ENCODE measurements at places on chromosomes 5 and 9.

DNA sequence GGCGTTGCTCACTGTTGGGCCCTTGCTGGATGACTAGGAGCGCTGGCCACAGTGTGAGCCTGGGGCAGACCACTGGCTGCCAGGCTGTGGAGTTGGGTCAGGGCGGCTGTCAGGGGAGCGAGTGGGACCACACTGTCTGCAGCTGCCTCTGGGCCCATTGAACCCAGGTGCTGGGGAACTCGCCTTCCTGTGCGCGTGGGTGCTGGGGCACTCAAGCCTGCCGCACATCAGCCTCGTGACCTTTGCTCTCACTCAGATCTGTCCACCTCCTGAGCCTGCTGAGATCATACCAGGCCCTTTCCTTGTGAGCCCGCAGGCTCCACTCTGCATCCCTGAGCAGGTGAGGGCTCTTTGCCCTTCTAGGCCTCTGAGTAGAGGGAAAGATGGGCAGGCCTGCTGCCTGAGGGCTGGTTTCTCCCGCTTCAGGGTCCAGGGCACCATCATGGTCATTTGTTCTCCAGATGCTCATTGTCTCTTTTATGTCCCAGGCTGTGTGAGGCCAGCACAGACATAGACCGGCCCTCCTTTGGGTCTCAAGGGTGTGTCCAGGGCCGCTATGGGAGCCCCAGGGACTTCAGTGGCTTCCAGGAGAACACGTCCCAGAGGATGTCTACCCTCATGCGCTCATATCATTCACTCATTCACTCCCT, 26.5 kb downstream of the WNK2 start:
- DNase-seq = no peak

GRCh38 chr5:9642621-9643020, 12.5 kb upstream of the TAS2R1 start:
- no peak for DNase-seq

GRCh38 chr5:134077926-134078580, 36.4 kb upstream of the TCF7 start:
- no peak for DNase-seq

DNA sequence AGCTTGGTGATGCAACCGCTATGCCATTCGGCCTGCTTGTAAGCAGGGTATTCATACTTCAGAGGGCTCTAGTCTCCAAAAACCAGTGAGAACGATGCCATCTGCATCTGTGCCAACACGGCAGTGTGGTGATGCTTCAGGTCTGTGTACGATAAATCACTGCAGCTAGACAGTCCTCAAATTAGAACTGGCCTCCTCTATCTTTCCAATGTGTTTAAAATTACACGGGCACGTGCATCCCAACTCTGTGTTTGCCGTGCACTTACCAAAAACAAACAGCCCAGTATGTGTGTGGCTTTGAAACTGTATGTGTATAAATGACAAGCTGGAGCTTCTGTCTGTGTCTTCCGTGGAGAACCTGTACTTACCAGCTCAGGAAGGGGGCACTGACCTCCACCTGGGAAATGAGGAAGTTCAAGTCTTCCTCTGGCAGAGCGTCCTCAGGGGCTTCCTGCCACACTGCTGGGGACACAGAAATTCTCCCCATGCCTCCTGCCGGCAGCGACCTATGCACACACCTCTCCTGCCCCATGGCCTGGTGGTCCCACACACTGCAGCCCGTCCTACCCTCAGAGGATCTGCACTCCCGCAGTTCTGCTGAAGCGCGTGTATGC, 12.3 kb downstream of the MED10 start:
- no peak for DNase-seq

- DNase-seq = no peak
Measured at GRCh38 chr9:108423433-108423832, 432.4 kb downstream of the ACTL7B start.

- peak; percentile 72 for DNase-seq
Measured at GRCh38 chr5:87113861-87114260, 153.8 kb upstream of the RASA1 start.

DNA sequence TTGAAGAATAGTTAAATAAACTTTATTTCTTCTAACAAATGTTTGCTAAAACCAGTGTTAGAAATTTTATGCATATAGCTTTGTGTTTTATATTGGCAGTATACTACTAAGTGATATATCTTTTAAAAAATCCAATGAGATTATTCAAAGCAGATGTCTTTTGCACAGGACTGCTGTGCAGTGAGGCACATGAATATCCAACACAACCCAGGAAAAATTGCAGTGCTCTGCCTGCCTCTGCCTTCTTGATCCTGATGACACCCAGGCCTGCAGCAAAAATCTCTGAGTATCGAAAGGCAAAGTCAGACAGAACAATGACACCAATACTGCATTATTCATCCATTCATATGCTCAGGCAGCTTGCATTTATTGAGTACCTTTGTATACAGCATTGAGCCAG, 1076.5 kb upstream of the ARRDC3 start:
- DNase-seq = no peak

DNA sequence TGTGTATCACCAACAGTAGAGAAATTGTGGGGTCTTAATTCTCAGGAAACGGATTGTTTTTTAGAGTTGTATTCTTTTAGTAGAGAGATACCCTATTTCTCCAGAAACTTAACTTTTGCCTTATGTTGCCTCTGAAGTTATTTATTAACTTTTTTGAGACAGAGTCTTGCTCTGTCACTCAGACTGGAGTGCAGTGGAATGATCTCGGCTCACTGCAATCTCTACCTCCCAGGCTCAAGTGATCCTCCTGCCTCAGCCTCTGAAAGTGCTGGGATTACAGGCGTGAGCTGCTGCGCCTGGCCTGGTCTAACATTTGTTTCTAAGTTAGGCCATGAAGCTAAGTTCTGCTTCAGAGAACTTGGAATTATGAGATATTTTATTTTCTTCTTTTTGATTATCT, 75.0 kb downstream of the CFAP95 start:
- no peak for DNase-seq

DNA sequence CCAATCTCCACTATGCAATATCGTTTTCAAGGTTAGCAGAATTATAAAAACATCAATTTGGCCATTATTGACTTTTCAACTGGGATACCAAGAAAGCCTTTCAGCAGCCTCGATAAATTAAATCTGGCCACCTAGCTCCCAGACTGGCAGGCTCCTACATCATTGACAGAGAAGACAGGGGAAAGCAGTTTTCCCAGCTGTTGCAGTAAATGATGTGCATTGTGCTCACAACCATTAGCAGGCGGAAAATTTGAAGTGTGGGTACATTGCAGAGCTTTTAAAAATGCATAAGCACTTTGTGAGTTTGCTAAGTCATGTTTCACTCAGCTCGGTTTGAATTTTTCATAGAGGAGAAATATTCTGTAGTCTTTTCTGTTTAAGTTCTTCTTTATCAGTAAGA, 297.9 kb downstream of the KCTD16 start:
- no peak for DNase-seq

DNA sequence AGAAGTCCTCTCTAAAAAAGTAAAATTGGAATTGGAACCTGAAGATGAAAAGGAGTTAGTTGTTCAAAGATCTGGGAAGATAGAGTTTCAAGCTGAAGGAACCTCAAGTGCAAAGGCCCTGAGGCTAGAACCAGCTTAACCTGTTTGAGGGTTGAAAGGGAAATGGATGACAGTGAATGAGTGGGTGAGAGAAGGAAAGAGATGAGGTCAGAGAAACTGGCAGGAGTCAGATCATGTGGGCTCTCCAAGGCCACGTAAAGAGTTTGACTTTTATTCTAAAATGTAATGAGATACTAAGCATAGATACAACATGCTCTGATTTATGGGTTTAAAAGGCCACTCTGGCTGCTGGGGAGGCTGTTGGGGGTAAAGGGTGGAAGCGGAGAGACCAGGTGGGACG, 2.5 kb upstream of the RAD23B start:
- no peak for DNase-seq

DNA sequence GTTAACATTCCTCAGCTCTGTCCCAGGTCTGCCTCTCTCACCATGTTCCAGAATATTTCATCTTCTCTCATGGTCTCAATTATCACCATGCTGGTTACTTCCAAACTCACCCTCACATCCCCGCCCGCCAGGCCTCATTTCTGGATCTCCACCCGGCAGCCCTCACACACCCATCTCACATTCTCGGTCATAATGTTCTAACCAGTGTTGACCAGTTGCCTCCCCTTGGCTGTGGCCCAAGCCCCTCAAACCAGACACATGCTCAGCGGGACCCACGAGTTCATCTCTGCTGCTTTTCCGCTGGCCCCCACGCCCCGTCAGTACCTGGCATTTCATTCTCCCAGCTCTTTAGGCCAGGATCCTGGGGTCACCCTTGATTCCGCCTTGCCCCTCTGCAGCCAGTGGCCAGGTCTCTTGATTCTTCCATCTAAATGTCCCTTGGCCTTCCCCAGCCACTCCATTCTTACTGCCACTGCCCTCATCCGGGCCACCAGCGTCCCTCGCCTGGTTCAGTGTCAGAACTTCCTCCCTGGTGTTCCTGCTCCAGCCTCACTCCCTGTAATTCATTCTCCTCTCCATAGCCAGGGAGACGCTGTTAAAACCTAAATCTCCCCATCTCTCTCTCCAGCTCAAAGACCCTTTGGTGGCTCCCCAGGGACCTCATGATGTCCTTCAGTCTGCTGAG, 141.7 kb downstream of the MVB12B start:
- no peak for DNase-seq

DNA sequence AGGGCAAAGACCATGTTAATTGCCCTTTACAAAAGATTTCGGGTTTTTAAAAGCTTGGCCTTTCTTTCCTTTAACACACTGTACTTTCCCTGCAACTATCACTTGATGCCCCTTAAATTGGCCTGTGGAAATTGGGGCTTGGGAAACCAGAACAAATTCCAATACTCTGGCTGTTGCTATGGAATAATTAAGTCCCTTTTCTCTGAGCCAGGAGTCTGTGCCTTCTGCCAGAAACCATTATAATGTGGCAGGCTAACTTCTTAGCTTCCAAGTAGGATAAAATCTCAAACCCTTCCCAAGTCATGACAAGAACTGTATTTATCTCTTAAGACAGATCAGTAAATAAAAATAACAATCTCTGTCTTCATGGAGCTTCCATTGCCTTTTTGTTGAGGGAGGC, 1.1 kb upstream of the SPINK1 start:
- DNase-seq = no peak

DNA sequence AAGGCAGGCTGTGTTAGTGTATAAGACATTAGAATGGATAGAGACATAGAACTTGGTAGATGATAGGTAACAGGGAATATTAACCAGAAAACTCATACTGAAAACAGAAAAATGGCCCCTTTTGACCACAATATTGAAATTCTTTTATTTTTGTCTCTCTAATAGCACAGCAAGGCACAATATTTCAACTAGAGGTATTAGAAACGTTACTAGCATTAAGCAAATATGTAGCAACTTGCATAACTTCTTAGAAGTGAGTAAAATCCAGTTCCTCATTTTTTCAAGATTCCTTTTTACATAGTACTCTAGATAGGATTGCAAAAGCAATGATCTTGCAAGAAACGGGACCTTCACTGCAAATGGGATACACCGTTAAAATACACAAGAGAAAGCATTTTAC, 102.7 kb upstream of the VCAN start:
- DNase-seq = no peak

Data from stromal cell of bone marrow (primary cell).